T-helper 1 cell (primary cell): ENCODE measurements at places on chromosomes 4 and X.

DNA sequence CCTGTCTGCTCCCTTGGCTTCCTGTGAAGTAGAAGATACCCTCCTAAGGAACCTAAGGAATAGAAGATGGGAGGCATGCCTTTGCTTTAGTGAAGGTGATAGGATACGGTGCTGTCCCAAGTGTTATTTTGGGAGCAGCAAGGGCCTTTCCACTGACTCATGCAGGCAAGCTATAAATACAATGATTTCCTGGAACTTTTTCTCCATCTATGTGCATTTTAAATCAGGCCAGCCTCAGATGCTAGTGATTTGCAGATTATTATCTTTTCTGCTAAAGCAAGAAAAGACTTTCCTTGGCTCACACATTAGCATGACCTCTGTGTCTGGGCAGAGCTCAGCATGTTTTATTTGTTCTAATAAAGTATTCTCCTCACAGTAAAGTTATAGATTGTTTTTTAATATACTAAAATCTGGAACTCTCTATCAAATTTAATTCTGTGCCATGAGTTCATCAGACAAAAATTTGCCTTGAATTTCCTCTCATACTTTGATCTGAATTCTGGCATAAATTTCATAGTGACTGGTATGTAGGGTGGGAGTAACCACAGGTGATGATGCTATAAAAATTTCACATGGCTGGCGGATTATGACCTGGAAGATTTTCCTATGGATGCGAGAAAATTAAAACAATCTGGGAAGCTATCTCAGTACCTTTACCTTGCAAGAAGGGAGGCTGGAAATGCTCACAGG, 131.7 kb downstream of the REPS2 start:
- DNase-seq: no peak

DNA sequence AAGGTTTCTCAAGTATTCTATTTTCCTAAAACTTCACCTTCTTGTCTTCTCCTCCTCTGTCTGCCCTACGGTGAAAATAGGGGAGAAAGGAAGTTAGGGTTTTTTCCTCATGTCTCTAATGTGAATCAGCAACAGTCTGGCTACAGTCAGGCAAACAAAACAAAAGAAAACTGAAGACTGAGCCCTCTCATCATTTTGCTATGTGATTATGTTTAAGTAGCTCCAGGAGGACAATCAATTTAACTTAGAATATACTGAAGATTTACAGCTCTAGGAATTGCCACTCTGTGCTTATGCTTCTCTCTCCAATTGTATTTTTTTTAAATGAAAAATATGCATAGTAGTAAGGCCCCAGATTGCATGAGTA, 316.2 kb downstream of the GPAT3 start:
- no peak for DNase-seq

DNA sequence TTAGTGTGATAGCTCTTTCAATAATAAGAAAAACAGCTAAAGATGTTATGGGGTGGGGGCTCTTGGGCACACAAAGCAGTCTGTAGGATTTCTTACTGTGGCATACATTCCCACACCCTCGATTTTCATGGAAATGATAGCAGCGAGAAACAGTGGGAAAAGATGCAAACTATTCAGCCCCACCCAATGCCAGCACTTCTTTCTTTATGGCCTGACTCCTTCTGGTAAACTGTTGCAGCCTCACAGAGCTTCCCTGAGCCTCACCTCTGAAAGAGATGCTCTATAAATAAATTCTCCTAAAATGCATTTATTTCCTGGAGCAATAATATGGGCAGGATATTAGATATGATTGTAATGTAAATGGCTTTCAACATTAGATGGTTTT, 910 bp downstream of the ANK2 start:
- no peak for DNase-seq

DNA sequence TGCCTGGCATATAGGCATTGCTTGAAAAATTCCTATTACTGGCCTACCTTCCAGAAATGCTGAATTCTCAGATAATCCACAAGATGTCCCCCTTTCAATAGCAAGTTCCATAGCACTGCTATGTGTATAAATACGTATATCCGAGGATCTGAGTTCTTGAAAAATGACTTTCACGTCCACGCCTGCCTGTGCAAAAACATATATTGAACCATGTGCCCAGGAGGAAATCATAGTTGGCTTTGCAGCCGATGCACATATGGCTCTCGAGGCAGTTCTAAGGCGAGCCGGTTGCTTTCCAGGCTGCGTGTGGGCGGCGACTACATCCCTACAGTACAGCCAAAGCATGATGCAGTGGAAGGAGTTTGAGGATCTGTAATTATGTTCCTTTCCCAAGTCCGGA, 55.4 kb upstream of the ESX1 start:
- DNase-seq: no peak

GRCh38 chr4:26429910-26430309, 60.4 kb downstream of the CCKAR start:
- no peak for DNase-seq

DNA sequence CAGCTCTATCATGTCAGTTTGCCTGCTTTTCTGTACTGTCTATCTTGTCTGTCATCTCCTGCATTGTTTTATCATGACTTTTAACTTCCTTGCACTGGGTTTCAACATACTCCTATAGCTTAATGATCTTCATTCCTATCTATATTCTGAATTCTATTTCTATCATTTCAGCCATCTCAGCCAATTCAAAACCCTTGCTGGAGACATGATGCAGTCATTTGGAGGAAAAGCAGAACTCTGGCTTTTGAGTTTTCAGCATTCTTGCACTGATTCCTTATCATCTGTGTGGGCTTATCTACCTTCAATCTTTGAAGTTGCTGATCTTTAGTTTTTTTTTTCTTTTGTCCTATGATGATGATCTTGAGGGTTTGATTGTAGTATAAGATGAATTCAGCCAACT, 493.8 kb upstream of the GALNT7 start:
- DNase-seq: no peak

DNA sequence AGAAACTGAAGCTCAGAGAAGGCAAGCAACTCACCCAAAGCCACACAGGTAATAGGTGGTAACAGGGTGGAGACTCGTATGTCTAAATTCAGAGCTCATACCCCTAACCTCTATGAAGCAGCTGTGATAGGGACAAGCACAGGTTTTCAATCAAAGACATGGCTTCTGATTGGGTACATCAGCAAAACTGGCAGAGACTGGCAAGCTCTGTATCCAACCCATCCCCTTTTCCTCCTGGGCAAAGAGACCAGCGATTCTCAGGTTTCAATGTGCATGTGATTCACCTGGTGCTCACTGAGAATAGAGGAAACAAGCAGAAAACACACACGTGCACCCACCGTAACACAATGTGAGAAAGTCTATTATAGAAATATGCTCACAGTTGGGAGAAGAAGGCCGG, 153.0 kb downstream of the SMIM20 start:
- no peak for DNase-seq

- no peak for DNase-seq
Measured at GRCh38 chrX:153494061-153494460, 719 bp upstream of the BGN start.

GRCh38 chr4:119014658-119015057, 121.0 kb upstream of the MYOZ2 start:
- DNase-seq: no peak

GRCh38 chr4:74368596-74368995, 3.7 kb downstream of the EREG start:
- DNase-seq: no peak

- DNase-seq: no peak
Measured at GRCh38 chr4:1523506-1523905, 117.3 kb upstream of the NKX1-1 start.

DNA sequence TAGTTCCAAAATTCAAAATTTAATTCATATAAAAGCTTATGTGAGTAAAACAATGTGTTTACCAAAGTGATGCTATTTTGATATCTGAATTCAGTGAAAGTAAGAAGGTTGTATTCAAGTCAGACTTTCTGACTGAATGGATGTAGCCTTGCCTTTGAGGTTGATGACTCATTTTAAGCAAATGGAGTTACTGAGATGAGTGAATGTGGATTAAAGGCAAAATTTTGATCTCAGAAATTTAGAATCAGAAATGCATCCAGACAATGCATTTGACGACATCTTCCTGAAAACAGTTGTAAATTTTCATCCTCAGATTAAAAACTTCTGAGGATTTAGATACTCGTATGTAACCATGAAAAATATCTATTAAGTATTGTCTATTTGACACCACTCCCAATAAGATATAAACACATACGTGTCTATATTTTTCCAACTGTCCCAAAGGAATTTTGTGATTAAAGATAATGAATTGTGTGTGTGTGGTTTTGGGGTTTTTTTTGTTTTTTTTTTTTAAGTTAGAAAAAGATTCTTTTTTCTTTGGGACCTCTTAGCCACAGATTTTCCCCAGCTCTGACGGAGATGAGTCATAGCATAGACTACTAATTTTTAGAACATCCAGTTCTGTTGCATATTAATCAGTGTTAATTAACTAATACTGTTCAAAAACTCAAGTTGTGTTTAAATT, 34.4 kb downstream of the NFKB1 start:
- no peak for DNase-seq
